ENCODE measurements at places on chromosomes 4 and X. TPM values are rescaled to one million over a fixed set of nuclear protein-coding genes. Genes with fewer than 3 reads are reported as not detected.

DNA sequence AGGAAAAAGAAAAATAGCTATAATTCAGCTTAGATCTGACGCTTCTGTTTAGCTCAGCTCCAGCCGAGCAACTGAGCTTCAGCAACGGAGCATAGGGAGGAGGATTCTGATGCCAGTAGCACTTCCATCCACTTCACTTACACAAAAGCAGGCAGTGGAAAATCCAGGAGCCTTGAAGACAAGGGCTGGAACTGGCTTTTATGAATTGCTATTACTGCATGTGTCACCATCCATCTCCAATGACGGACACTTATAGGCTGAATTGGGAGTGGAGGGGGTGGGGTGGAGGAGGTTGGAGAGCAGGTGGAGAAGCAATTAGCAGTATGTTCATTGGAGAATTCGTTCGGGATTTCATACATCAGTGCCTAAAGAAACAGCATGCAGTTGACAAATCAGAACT lies 15.6 kb downstream of the ENOX2 start:
- no peak for DNase-seq

GLOD5 gene
- 1.5 TPM for polyA plus RNA-seq

- DNase-seq = no peak
These were observed 3.5 kb downstream of the S100G start for GRCh38 chrX:16653424-16653823.

RAB33A gene
- polyA plus RNA-seq = 0.44 TPM

CPLX1 gene
- polyA plus RNA-seq = 1.8 TPM

GRCh38 chrX:14050709-14051108 lies 21.0 kb upstream of the GEMIN8 start:
- no peak for DNase-seq

DNAAF6 gene
- polyA plus RNA-seq = 0.55 TPM

GRCh38 chrX:95995583-95995982 lies 689.1 kb upstream of the DIAPH2 start:
- DNase-seq = no peak

ENAM gene
- polyA plus RNA-seq = 0.14 TPM

RTL3 gene
- not detected for polyA plus RNA-seq

- DNase-seq = no peak
These were observed 45.5 kb downstream of the SRPX start for GRCh38 chrX:38175139-38175538.

All from left lung (tissue), 14 donors.